Tibial artery (tissue), 4 donors: ENCODE measurements at places on chromosomes 11 and 22.

DNA sequence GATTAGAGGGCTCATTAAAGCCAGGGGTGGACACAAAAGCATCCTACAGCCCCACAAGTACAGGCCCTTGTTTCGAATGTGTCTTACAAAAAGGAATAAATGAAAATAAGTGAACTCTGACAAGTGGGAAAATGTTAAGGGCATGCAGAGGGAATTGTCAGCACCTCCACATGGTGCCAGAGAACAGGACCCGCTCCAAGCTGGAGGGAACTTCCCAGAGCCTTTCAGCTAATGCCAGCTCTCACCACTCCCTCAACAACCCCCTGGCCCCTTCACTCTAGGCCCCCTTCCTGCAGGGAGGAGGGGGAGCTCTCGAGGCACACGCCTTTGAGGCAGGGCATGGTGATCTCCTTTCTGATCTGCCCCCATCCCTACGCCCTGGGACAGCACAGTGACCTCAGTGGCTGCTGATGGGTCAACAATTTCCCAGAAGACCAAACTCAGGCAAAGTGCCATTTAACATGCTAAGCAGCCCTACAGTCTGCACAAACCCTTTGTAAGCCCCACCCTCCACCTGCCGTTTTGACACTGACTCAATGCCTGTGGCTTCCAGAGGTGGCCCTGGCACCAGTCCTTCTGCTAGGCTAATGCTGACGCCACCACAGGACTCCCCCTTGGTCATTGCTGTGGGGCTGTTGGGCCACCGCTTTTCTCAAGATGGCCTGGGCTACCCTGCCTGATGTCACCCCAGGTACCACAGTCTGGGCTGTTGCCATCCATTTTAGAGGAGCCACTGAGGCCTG, 12.5 kb upstream of the CHST1 start:
- no peak for DNase-seq

DNA sequence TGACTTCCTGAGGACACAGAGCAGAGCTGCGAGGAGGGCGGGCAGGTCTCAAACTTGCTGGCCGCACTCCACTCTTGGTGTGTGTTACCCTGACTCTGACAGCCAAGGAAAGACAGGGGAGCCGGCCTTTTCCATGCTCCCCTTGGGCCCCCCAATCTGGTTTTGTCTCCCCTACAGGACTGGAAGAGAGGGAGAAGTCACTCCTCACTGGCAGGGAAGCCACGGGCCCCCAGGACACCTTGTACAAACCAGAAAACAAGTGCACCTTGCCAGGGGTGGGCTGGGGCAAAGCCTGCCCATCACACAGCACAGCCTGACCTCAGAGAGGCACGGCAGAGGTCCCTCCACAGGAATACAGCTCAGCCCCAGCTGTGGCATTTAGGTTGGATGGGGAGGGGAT, 20.2 kb downstream of the CBX7 start:
- DNase-seq = peak; percentile 55

GRCh38 chr11:112630496-112630895, 330.7 kb upstream of the NCAM1 start:
- DNase-seq = no peak

GRCh38 chr11:71472357-71472885, 19.4 kb downstream of the NADSYN1 start:
- DNase-seq = no peak

- peak; percentile 96 for DNase-seq
Observed at GRCh38 chr11:2885678-2886081, at the start of gene CDKN1C. CDKN1C (minus strand) TSS chr11:2885775; CDS start chr11:2885456, 319 bp downstream.

DNA sequence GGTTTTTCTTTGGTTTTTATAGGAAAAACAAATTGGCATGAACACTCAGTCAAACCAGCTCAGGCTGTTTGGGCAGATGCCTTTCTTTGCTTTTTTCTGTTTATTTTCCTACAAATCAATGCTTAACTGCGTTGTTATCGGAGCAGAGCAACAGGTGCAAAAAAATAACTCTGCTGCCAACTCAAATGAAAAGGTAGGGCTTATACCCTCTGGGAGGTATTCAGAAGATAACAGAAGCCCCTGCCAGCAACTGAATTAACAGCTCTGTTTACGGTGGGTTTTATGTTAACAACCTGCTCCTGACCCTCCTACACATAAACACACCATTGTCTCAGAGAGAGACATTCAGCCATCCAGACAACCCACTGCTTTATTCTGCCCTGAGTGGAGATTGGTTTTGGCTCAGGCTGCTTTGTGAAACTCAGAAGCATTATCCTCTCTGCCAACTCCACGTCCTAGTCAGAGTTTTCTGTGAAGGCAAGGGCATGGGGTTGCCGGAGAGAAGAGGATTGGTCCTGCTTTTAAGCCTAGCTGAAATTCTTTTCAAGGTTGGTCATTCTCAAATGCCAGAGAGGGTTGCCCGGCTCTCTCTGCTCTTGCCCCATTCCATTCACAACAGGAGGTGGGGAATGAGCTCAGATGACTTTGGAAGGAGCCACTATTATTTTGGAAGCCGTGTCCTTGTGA, 11.4 kb downstream of the EHF start:
- DNase-seq = no peak
